COLO829 (cell line): ENCODE measurements at places on chromosomes 13 and 19.

DNA sequence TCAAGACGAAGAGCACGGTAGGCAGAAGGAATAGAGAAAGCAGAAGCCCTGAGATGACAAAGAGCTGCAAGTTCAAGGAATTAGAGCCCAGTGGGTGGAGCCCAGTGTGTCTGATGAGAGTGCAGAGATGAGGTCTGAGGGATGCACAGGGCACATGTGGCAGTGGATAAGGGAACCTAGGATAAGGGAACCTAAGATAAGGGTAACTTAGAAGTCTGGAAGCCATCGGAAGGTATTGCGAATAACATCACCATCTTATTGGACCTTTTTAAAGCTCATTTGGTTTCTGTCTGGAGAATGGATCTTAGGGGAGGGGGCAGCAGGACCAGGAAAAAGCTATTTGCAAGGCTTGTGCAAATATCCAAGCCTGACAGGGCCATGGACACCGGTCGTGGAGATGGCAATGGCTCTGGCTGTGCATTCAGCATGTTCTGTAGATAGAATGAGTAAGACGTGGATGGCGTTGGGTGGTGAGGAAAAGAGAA is 1.3 kb downstream of the FPR3 start:
- DNase-seq, result no peak

GRCh38 chr13:79915114-79915811 is 425.7 kb downstream of the SPRY2 start:
- no peak for DNase-seq

DNA sequence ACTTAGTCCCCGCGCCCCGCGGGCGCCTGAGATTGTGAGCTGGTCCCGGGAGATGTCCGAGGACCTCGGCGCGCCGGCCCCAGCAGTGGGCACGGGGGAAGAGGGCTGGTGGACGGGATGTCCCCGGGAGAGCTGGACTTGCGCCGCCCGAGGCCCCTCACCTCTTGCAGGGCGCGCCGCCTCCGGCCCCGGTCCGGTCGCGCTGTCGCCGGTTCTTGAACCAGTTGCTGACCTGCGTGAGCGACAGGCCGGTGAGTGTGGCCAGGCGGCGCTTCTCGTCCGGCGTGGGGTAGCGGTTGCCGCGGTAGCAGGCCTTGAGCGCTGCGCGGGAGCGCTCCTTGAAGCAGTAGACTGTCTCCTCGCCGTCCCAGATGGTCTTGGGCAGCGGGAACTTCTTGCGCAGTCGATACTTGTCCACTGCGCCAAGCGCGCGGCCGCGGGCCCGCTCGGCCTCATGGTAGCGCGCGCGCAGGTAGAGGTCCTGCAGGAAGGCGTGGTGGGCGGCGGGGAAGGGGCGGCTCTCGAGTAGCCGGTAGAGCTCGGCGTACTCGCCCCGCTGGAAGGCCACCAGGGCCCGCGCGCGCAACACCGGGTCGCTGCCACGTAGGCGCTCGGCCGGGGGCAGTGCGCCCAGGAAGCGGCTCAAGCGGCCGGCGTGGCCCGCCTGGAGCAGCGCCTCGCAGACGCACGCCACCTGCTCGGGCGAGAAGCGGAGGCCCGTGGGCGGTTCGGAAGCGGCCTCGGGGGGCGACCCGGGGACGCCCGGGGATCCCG is 984 bp downstream of the SIX5 start:
- DNase-seq, result no peak

GRCh38 chr13:96575423-96576320 is 418.6 kb downstream of the OXGR1 start:
- DNase-seq, result no peak

- DNase-seq, result no peak
These were observed 778.7 kb downstream of the OLFM4 start for GRCh38 chr13:53807251-53807834.

- DNase-seq, result no peak
These were observed 749 bp upstream of the PAN3 start for GRCh38 chr13:28137596-28137995.

- DNase-seq, result no peak
These were observed 18.3 kb upstream of the KLF5 start for GRCh38 chr13:73040484-73040883.

DNA sequence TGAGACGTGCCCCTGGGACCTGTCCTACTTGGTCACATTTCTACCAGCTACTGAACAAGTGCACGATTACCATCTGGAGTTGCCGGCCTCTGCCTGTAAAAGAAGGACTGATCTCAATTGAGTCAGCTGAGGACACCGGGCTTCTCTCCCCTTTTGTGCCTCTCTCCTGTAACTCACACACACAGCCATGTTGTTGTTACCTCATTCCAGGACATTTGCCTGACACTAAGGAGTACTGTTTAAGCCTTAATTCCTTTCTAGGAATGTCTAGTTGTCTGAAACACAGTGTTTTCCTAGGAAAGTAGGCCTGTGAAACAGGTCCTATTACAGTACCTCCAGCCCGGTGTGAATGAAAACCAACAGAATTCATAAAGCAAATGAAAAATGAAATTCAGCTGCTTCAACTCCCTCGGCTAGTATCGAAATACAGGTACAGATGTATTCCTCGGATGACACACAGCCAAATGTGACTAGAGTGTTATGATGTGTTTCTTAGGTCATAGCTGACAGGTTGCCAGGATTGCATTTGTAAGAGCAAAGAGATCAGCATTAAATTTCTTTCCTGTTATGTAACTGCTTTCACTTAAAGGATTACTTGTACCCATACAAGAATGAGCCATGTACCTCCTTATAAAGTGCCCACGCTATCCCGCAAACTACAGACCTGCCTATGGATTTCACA is 152.0 kb upstream of the IRS2 start:
- no peak for DNase-seq

DNA sequence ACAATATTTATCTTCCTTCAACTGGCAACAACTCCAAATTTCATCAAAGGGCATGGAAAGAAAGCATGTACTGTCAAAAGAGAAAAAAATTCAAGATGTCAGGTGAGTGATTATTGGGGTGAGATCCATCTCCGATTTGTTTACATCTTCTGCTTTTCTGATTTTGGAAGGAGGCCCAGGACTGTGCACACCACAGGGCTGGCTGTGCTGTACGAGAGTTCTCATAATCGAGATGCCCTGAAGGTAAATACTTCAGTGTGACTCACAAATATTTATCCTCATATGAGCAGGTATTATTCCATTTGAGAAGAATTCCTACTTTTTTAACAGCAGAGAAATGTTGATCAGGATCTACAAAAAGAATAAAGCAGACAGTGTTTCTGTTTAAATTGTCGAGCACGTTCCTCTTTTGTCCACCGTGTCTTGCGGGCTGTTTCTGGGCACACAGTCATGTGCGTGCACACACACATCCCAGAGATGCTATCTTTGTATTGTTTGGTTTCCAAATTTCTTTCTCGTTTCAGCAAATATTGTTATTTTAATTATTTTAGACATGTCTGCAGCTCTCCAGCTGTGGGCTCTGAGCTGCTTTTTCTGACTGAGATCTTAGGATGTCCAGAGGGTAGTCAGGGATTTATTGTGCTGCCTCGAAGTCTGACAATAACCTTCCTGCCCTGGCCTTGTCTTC is 103.8 kb downstream of the KL start:
- peak; percentile 74 for DNase-seq

- DNase-seq, result no peak
These were observed 462.5 kb downstream of the KLF5 start for GRCh38 chr13:73521290-73521624.
